ENCODE measurements at places on chromosomes 16 and 17. TPM values are rescaled to one million over a fixed set of nuclear protein-coding genes. Genes with fewer than 3 reads are reported as not detected.

GRCh38 chr17:74904687-74905409 lies 11.4 kb upstream of the FADS6 start:
- DNase-seq = no peak

DNA sequence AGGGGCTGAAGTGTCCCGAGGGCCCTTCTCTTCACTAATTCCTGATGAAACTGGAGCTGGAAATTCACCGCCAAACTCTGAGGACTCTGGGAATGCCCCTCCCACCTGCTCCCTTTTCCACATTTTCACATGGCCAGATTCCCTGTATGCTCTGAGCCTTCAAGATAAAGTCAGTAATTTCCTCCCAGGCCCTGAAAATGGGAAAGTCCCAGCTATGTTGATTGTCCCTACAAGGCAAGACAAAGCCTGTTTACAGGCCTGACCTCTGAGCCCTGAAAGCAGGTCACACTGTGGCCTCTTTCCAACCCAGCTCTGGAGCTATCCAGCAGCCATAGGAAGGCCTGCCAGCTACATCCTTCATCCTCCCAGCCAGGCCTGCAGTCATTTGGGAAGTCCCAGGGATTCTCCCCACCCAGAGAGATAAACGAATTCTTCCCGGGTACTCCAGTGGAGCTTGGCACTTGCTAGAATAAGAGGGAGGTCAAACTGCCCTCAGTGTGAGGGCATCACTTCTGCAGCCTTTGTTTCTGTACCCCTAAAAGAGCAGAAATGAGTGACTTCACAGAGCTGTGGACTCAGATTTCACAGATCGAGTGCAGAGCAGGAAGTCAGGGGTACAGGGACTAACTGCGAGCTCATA lies 19.6 kb upstream of the CCL2 start:
- peak; percentile 96 for DNase-seq

- DNase-seq = no peak
Observed at GRCh38 chr17:11144358-11145233, 96.4 kb upstream of the SHISA6 start.

Gene CLEC10A
- 1.8 TPM for total RNA-seq

DNA sequence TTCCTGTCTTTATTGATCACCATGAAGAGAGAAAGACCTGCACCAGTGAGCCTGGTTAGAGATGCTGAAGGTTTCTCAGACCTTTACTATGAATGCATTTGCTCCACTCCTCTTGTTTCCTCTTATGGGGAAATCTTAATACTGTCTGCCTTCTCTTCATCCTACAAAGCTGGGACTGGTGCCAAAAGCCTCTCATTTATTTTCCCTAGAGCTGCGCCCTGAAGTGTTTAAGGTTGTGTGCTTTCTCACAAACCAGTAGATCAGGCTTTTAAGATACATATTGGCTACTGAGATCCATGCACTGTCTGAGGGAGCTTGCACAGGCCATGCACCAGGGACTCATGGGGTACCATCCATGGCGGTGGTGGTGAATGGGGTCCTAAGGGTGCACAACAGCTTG lies 286.1 kb upstream of the PMFBP1 start:
- no peak for DNase-seq

GRCh38 chr16:89906140-89907025 lies 12.3 kb upstream of the MC1R start:
- no peak for DNase-seq

DNA sequence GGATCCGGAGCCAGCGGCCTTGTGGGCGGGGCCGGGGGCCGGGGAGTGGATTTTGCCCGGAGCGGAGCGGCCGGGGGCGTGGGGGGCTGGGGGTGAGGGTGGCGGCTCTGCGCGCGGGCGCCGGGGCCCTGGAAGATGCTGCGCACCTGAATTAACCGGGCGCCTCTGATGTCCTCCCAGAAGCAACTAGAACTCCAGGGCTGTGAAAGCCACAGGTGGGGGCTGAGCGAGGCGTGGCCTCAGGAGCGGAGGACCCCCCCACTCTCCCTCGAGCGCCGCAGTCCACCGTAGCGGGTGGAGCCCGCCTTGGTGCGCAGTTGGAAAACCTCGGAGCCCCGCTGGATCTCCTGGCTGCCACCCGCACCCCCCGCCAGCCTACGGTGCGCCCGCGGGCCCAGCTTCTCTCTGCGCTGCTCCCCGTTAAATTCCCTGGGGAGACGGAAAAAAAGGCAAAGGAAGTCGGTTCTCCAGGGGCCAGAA lies 549 bp downstream of the SLC26A11 start:
- peak; percentile 30 for DNase-seq

DNA sequence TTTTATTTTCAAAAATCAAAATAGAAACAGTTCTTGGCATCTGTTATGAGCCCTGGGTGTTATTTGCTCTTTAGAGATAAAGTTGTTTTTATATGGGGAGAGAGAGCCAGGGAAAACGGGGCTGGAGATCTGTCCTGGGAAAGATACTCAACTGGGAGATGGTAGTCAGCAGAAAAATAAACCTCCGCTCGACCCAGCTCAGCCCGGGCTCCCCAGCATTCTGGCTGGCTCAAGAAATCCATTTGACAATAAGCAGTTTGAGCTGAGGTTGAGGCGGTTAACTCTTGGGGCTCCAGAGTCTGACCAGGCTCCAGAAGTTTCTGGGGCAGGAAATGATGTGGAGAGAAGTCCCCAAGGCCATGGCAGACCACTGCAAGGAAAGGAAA lies 151.9 kb downstream of the IRX5 start:
- DNase-seq = no peak

Gene FBXL16
- under 0.01 TPM for total RNA-seq

GRCh38 chr16:23535901-23536300 lies 21.2 kb downstream of the EARS2 start:
- no peak for DNase-seq

GRCh38 chr17:44767493-44767892 lies 8.7 kb downstream of the ADAM11 start:
- DNase-seq = no peak
